Body of pancreas (tissue), 4 donors: ENCODE measurements at places on chromosomes 3 and 15. TPM values are rescaled to one million over a fixed set of nuclear protein-coding genes. Genes with fewer than 3 reads are reported as not detected.

The CCR2 gene
- total RNA-seq, result 1.8 TPM

DNA sequence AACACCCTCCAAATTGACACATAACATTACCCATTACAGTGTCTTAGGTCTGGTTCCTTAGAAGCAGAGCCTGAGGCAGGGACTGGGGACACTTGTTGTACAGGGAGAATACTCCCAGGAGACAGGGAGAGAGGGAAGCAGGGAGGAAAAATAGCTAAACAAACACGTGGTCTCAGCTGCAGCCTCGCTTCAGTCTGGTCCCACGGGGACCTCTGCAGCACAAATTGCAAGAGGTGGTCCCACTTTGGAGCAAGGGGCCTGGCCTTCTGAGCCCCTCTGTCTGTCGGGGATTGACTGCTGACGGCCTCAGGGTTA lies 25.0 kb upstream of the PLA2G4D start:
- no peak overlapping the region for H3K27ac ChIP-seq
- no peak for DNase-seq
- H3K4me1 ChIP-seq, result peaks cover 13% of the 10 kb centered on the region
- no peak overlapping the region for H3K4me3 ChIP-seq
- H3K36me3 ChIP-seq, result no peaks in the 10 kb centered on the region

DNA sequence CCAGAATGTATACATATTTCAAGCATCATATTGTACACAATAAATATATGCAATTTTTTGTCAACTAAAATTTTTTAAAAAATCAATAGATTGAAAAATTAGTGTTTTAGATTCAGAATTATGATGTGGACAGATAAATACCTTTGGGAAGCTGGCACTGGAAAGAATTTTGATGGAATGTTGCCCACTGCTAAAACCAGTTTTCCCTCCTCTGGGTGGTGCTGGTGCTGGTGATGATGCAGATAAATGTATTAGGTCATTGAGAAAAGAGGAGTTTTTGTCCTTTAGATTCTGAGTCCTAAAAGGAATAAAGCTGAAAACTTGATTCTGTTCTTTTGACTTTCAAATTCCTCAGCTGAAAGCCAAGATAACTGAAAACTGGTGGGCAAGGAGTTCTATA lies 56.0 kb upstream of the SUCLG2 start:
- DNase-seq, result no peak
- H3K36me3 ChIP-seq, result no peaks in the 10 kb centered on the region
- no peaks in the 10 kb centered on the region for H3K4me1 ChIP-seq
- H3K4me3 ChIP-seq, result no peak overlapping the region

DNA sequence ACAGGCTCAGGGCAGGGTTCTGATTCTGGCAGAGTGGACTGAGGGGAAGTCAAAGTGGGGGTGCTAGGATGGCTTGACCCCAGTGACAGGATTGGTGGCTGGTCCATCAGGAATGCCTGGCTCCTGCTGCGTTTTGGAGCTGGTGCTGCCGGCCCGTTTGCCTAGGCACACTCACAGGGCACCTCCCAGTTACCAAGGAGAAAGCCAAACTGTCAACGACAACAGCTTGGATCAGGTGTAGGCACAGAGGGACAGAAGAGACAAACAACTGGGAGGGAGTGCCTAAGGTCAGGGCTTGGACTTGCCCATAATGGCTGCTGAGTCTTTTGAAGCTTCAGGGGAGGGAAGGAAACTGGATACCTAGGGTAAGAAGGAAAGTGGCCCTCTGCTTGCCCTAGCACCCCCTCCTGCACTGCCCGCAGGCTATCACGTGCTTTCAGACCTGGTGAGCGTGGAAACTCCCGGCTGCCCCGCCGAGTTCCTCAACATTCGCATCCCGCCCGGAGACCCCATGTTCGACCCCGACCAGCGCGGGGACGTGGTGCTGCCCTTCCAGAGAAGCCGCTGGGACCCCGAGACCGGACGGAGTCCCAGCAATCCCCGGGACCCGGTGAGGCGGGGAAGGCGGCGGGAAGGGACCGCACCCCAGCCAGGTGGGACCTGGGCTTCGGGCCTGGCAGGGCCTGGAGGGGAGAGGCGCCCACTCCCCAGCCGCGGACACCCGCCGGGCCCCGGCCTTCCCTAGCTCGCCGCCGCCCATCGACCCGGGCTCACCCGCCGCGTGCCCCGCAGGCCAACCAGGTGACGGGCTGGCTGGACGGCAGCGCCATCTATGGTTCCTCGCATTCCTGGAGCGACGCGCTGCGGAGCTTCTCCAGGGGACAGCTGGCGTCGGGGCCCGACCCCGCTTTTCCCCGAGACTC lies 5.1 kb downstream of the DUOX1 start:
- peak; percentile 52 for DNase-seq
- no peak overlapping the region for H3K27ac ChIP-seq
- H3K4me1 ChIP-seq, result peaks cover 13% of the 10 kb centered on the region
- no peak overlapping the region for H3K4me3 ChIP-seq
- no peaks in the 10 kb centered on the region for H3K36me3 ChIP-seq

GRCh38 chr3:37702478-37703154 lies 159.1 kb upstream of the CTDSPL start:
- no peaks in the 10 kb centered on the region for H3K4me1 ChIP-seq
- no peak overlapping the region for H3K4me3 ChIP-seq
- H3K27ac ChIP-seq, result no peak overlapping the region
- DNase-seq, result no peak
- no peaks in the 10 kb centered on the region for H3K27me3 ChIP-seq

The RPUSD2 gene
- 7.3 TPM for total RNA-seq

DNA sequence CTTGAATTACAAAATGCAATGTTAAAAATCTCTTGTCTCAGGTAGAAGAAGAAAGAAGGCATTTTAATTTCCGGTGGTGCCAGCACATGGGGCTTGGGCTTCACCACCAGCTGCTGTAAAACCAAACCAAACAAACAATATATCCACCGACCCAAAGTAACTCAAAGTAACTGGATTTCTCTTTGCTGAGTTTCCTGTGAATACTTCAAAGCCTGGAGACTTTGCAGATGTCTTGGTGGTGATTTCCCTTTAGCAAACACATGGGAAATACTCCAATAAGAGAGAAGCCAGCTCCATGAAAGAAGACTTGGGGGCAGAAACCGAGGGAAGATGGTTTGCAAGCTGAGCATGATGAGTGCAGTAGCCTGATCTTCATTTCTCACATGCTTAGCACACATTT lies 62.6 kb downstream of the EIF4E3 start:
- H3K4me1 ChIP-seq, result peaks cover 32% of the 10 kb centered on the region
- DNase-seq, result no peak
- H3K27me3 ChIP-seq, result no peaks in the 10 kb centered on the region
- no peak overlapping the region for H3K4me3 ChIP-seq
- no peak overlapping the region for H3K27ac ChIP-seq

DNA sequence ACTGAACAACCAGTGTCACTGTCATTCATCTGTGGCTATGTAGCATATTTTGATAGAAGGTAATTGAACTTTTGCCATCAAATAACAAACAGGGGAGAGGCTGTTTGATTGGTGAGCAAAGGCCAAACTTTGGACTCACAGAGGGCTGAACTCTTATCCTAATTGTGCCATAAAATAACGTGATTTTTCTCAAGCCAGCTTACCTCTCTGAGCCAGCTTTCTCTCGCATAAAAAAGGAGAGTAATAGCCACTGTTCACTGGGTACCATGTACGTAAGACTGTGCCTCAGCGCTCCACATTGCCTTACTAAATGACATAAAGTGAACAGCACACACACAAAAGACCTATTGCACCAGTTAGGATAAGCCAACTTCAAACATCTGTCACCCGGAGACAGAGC lies 216.9 kb downstream of the LRTM1 start:
- DNase-seq, result no peak
- no peaks in the 10 kb centered on the region for H3K36me3 ChIP-seq
- H3K4me1 ChIP-seq, result no peaks in the 10 kb centered on the region

- peaks cover 50% of the 10 kb centered on the region for H3K4me1 ChIP-seq
- H3K4me3 ChIP-seq, result no peak overlapping the region
- no peaks in the 10 kb centered on the region for H3K27me3 ChIP-seq
- no peak overlapping the region for H3K27ac ChIP-seq
- H3K36me3 ChIP-seq, result no peaks in the 10 kb centered on the region
- peak; percentile 72 for DNase-seq
Measured at GRCh38 chr3:39378088-39378487, 5.1 kb upstream of the SLC25A38 start.

- no peaks in the 10 kb centered on the region for H3K36me3 ChIP-seq
- H3K27ac ChIP-seq, result no peak overlapping the region
- H3K27me3 ChIP-seq, result no peaks in the 10 kb centered on the region
- no peak overlapping the region for H3K4me3 ChIP-seq
- no peaks in the 10 kb centered on the region for H3K4me1 ChIP-seq
- no peak for DNase-seq
Measured at GRCh38 chr3:8882642-8883041, 80.6 kb downstream of the RAD18 start.

DNA sequence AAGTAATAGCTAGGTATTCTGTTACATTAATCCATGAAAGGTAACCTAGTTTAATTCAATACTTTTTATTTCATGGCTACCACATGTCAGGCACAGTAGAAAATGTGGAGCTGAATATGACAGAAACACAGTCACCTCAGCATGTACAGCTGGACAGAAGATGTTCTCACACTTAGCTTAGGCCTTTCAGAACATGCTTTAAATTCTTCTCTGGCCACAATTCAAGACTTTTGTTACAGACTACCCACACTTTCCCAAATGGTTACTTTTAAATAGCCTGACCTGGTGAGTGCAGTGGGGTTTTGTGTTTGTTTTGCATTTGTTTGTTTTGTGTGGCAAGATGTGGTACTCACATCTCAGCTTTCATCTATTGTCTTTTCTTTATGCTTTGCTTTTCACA lies 1079.5 kb downstream of the IGSF11 start:
- no peaks in the 10 kb centered on the region for H3K27me3 ChIP-seq
- H3K4me3 ChIP-seq, result no peak overlapping the region
- DNase-seq, result no peak
- no peaks in the 10 kb centered on the region for H3K36me3 ChIP-seq
- no peak overlapping the region for H3K27ac ChIP-seq
- H3K4me1 ChIP-seq, result no peaks in the 10 kb centered on the region

- no peak overlapping the region for H3K27ac ChIP-seq
- H3K4me3 ChIP-seq, result no peak overlapping the region
- no peaks in the 10 kb centered on the region for H3K27me3 ChIP-seq
Measured at GRCh38 chr3:39754549-39754948, 54.9 kb upstream of the MYRIP start.

DNA sequence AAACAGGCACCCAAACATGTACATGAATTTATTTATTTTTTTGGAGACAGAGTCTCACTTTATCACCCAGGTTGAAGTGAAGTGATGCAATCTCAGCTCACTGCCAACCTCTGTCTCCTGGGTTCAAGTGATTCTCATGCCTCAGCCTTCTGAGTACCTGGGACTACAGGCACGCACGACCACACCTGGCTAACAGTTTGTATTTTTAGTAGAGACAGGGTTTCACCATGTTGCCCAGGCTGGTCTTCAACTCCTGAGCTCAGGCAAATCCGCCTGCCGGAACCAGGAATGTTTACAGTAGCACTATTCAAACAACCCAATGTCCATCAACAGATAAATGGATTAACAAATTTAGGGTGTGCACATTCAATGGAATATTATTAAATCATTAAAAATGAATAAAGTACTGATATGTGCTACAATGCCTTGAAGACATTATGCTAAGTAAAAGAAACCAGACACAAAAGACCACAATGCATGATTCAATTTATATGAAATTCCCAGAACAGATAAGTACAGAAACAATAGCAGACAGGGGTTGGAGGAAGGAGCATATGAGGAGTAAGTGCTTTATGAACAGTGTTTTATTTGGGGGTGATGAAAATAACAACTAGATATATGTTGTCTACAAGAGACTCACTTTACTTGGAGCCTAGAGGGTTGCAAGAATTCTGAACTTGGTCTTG lies 1.3 kb downstream of the LEO1 start:
- H3K4me3 ChIP-seq, result no peak overlapping the region
- H3K27me3 ChIP-seq, result no peaks in the 10 kb centered on the region
- DNase-seq, result peak; percentile 21
- no peaks in the 10 kb centered on the region for H3K36me3 ChIP-seq

- no peaks in the 10 kb centered on the region for H3K4me1 ChIP-seq
- H3K27ac ChIP-seq, result no peak overlapping the region
- no peak overlapping the region for H3K4me3 ChIP-seq
- DNase-seq, result no peak
- H3K36me3 ChIP-seq, result no peaks in the 10 kb centered on the region
Measured at GRCh38 chr3:106212665-106213222, 343.9 kb upstream of the CBLB start.

GRCh38 chr3:100057716-100058575 lies 56.4 kb downstream of the FILIP1L start:
- H3K36me3 ChIP-seq, result no peaks in the 10 kb centered on the region
- DNase-seq, result no peak
- H3K27ac ChIP-seq, result no peak overlapping the region
- no peak overlapping the region for H3K4me3 ChIP-seq
- no peaks in the 10 kb centered on the region for H3K27me3 ChIP-seq

DNA sequence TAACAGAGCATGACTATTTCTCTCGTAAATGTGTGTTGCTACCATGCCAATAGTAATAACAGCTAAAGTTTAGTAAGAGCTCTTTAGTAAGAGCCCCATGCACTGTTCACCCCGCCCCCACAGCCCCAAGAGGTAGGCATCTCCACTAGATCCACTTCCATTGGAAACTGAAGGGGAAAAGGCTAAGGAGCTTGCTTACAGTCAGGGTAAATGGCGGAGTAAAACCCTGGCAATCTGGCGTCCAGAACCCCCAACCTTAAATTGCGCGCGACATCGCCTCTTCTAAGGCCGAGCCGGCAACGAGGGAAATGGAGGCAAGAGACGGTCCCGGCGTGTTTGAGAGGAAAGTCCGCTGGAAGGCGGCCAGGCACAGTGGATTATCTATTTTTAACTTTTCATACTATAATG lies 654 bp upstream of the C3orf38 start:
- no peaks in the 10 kb centered on the region for H3K36me3 ChIP-seq
- H3K27me3 ChIP-seq, result no peaks in the 10 kb centered on the region
- H3K4me1 ChIP-seq, result peaks cover 21% of the 10 kb centered on the region
- H3K4me3 ChIP-seq, result peak overlapping the region; percentile 51

The MUC13 gene
- 0.66 TPM for total RNA-seq
